ENCODE measurements at places on chromosomes 3 and 15.

DNA sequence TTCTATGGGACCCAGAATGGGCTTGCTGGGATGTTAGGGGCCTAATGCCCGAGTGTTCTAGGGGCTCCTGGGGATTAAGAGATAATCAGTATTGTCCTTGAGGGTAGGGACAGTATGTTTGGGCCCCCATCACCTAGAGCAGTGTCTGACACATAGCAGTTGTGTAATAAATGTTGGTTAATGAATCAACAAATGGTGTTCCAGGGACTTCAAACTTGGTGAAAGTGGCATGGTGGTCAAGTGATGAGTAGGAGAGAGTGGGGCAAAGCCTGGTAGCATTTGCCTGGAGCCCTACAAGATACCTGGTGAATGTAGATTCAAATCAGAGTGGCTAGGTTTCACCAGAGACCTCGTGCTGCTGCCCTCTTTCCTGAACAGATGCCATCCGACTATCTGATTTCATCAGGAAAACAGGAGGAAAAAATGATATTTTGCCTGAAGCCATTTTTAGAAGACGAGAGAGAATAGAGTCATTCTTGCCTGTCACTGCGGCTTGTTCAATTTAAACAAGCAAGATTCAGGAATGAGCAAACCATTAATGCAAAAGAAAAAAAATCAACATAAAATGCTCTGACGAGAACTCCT is 117.3 kb downstream of the RPL22L1 start:
- DNase-seq = no peak

DNA sequence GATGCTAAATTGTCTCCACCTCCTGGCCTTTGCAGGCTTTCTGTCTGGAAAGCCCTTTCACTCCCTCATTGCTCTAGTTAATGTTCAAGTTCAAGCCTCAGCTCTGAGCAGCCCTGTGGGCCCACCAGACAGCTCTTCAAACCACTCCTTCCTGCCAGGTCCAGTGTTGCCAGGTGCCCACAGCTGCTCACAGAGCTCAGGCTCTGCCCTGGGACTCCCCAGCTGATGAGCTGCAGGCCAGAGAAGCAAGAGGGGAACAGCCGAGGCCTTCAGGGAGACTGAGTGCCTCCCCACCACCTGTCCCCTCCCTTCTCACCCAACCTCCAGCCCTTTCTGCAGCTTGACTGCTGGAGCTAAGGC is 1.3 kb upstream of the ZBTB47 start:
- DNase-seq = peak; percentile 32

DNA sequence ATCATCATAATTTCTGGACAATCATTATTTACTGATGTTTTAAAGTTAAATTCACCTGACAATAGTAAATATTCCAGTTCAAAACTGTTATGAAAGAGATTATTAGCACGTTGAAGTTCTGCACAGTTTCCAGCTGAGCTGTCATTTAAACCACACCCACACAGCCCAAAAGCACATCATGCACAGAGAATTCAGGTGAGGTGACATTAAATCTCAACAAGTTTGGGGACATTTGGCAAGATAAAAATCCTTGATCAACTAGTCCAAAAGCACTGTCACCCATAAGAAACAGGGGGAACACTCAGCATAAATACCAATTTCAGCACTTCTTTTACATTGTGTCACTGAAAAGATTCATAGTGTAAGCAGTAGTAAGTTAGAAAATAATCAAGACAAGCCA is 6.9 kb downstream of the NCEH1 start:
- no peak for DNase-seq

DNA sequence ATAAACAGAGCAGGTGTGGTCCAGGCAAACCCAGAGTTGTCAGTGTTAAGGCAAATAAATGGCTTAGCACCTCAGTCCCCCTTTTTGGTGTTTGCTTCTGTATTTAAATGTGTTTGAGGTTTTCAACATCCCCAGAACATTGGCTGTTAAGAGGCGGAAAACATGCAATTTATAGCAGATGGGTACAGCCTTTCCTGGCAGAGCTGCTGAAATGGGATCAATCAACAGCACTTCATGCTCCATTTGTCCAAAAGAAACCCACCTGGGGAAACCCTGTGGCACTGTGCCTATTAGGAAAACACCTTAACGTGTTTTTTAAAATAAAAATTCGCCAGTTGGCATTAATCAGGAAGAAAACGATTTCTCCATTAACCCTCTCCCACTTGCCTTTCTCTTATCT is 135.4 kb downstream of the MCTP2 start:
- no peak for DNase-seq

- no peak for DNase-seq
These were observed 521.5 kb downstream of the PYDC2 start for GRCh38 chr3:191982481-191982880.

GRCh38 chr3:72680766-72681165 is 167.5 kb downstream of the SHQ1 start:
- no peak for DNase-seq

GRCh38 chr3:102661707-102662497 is 227.1 kb downstream of the ZPLD1 start:
- no peak for DNase-seq

- DNase-seq = no peak
These were observed 110.0 kb upstream of the NAALADL2 start for GRCh38 chr3:174749143-174749542.

DNA sequence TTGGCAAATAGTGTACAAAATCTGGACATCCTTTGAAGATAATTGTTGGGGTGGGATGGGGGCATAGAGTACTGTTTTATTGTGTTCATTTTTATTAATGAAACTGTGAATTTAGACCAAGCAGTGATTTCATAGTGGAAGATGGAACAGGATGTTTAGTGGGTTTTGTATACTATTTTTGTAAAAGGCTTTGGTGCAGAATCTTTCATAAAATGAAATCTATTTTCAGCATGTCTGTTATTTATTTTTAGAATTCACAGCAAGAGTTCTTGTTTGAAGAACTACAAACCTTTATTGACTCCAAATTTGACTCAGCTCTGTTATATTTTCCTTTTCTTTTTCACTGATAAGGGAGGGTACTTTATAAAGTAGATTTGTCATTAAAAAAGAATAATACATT is 145.4 kb downstream of the AKAP13 start:
- DNase-seq = no peak
